H1 (cell line): ENCODE measurements at places on chromosomes 7 and 10. TPM values are rescaled to one million over a fixed set of nuclear protein-coding genes. Genes with fewer than 3 reads are reported as not detected.

The NUTM2B gene
- total RNA-seq, result 0.17 and 0.44 TPM in 2 replicates

The ANXA8L1 gene
- total RNA-seq, result not detected in 2 replicates

GRCh38 chr7:133649593-133649992, 396.7 kb downstream of the EXOC4 start:
- no peak for DNase-seq
- no peaks in the 10 kb centered on the region for H3K27me3 ChIP-seq
- no peaks in the 10 kb centered on the region for H3K36me3 ChIP-seq
- no peak overlapping the region for H3K4me3 ChIP-seq
- no peaks in the 10 kb centered on the region for H3K4me1 ChIP-seq
- H3K27ac ChIP-seq, result no peak overlapping the region

The LIPM gene
- total RNA-seq, result not detected in 2 replicates

GRCh38 chr7:1650363-1651030, 19.6 kb upstream of the ELFN1 start:
- no peak overlapping the region for H3K4me3 ChIP-seq
- no peaks in the 10 kb centered on the region for H3K36me3 ChIP-seq
- peak; percentile 46 for DNase-seq
- no peak overlapping the region for H3K27ac ChIP-seq
- H3K4me1 ChIP-seq, result peaks cover 3% of the 10 kb centered on the region; the same call in 1 of the 2 replicates
- no peaks in the 10 kb centered on the region for H3K27me3 ChIP-seq

The OSBPL3 gene
- 9.4 and 13.9 TPM in 2 replicates for total RNA-seq

DNA sequence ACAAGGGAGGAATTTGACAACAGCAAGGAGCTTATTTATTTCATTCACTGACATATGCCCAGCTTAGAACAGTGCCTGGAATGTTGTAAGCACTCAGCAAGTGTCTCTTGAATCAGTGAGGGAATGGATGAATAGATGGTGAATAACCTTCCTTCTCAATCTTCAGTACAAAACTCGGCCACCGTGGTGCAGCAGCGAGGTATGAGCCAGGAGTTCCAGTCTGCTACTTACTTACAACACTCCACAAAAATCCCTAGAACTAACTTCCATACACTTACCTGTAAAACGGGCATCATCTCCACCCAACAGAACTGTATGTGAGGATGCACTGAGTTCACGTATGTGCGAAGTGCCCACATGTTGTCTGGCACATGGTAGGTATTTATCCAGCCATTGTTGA, 237.4 kb downstream of the WDR11 start:
- peaks cover 2% of the 10 kb centered on the region for H3K27me3 ChIP-seq
- H3K27ac ChIP-seq, result no peak overlapping the region
- no peaks in the 10 kb centered on the region for H3K4me1 ChIP-seq
- DNase-seq, result peak; percentile 54
- H3K36me3 ChIP-seq, result no peaks in the 10 kb centered on the region

DNA sequence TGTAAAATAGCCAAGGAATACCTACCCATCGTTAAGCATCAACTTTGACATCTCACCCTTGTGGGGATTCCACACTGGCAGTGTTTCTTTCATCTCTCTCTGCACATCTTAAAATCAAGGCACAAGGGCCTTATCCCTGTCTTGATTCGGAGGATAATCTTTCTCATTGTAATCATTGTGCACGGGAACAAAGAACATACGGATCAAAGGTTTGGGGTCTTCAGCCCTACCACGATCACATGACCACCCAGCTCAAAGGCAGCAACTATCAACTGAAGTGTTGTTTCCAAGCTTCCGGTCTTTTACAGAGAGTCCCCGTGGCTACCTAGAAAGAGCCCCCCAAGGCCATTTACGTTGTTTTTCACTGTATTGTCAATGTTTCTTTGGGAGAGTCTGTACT, 11.9 kb downstream of the FGFBP3 start:
- H3K4me1 ChIP-seq, result no peaks in the 10 kb centered on the region
- H3K27ac ChIP-seq, result no peak overlapping the region
- H3K36me3 ChIP-seq, result no peaks in the 10 kb centered on the region

The PTPRN2 gene
- total RNA-seq, result 3.6 and 4.5 TPM in 2 replicates

The OR2A7 gene
- total RNA-seq, result 1.6 and 1.9 TPM in 2 replicates

GRCh38 chr10:110546499-110547110, 20.9 kb upstream of the SMC3 start:
- no peak overlapping the region for H3K4me3 ChIP-seq
- H3K36me3 ChIP-seq, result no peaks in the 10 kb centered on the region
- H3K4me1 ChIP-seq, result no peaks in the 10 kb centered on the region
- no peak overlapping the region for H3K27ac ChIP-seq

DNA sequence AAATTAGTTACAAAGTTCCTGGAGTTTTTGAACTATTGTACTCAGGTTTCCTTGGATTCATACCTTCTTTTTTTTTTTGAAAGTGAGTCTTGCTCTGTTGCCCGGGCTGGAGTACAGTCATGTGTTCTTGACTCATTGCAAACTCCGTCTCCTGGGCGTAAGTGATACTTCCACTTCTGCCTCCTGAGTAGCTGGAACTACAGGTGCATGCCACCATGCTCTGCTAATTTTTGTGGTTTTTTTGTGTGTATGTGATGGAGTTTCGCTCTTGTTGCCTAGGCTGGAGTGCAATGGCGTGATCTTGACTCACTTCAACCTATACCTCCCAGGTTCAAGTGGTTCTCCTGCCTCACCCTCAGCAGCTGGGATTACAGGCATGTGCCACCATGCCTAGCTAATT, 22.3 kb downstream of the MCM10 start:
- no peaks in the 10 kb centered on the region for H3K27me3 ChIP-seq
- H3K36me3 ChIP-seq, result peaks cover 61% of the 10 kb centered on the region
- H3K4me3 ChIP-seq, result no peak overlapping the region

The CALCR gene
- total RNA-seq, result 3.0 and 3.6 TPM in 2 replicates

The HPSE2 gene
- 0.38 and 0.58 TPM in 2 replicates for total RNA-seq

The SPAM1 gene
- not detected in 2 replicates for total RNA-seq

DNA sequence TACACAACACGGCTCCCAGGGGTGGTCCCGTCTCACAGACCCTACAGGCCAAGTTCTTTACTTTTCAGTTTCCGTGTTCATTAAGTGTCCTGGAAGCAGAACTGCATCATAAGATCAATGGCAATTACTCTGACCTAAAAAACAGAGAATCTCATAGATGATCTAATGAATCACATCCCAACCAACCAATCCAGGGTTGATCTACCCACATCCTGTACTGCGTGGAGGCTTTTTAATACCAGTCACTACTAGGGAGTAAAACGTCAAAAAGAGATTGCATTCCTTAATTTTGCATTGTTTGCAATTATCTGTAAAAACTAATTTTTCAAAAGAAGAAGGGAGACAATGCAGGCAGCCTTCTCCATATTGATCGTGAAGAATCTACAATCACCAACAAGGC, 72.6 kb downstream of the PARD3 start:
- no peaks in the 10 kb centered on the region for H3K27me3 ChIP-seq
- H3K4me3 ChIP-seq, result no peak overlapping the region
- no peak overlapping the region for H3K27ac ChIP-seq
- no peak for DNase-seq

GRCh38 chr10:49382826-49383225, 13.1 kb downstream of the DRGX start:
- DNase-seq, result no peak
- no peaks in the 10 kb centered on the region for H3K27me3 ChIP-seq
- H3K27ac ChIP-seq, result no peak overlapping the region
- no peaks in the 10 kb centered on the region for H3K36me3 ChIP-seq

- no peaks in the 10 kb centered on the region for H3K4me1 ChIP-seq
- no peak overlapping the region for H3K4me3 ChIP-seq
- no peak for DNase-seq
- no peaks in the 10 kb centered on the region for H3K27me3 ChIP-seq
- H3K36me3 ChIP-seq, result peaks cover 86% of the 10 kb centered on the region
Observed at GRCh38 chr7:138515001-138515528, 55.0 kb downstream of the TRIM24 start.

The ITGA8 gene
- total RNA-seq, result not detected in 2 replicates

DNA sequence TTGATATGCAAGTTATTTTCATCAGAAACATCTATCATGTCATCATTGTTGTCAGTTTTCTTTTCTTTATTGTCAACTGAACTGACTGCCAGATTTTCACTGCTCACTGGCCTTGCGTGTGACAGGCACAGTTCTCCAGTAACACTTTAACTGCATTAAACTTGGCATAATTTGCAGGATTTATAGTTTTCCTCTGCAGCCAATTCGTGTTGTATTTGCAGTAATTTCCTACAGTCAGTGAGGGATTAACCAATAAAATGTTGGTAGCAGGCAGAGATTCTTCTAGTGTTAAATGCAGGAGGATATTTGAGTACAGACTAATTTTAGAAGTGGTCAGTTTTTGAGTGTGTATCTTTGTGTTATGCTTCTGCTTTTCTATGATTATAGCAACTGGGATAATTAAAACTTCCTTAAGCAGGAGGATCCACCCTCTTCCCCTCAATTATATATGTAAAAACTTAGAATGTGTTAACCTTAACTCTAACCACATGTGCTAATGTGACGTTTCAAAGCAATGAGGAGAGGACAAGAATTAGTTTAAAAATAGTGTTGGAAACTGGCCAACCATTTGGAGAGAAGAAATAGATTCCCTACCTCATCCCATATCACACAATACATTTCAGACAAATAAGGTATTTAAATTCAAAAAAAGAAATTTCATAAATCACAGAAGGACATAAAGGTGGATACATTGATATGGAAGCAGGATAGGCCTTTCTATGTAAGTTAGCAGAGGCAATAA, 365.5 kb upstream of the BMPER start:
- no peak overlapping the region for H3K27ac ChIP-seq
- H3K4me3 ChIP-seq, result no peak overlapping the region
- H3K36me3 ChIP-seq, result peaks cover 14% of the 10 kb centered on the region
- H3K27me3 ChIP-seq, result no peaks in the 10 kb centered on the region
- no peaks in the 10 kb centered on the region for H3K4me1 ChIP-seq

The PNLIPRP1 gene
- not detected in 2 replicates for total RNA-seq
